ENCODE measurements at places on chromosomes 4 and X.

DNA sequence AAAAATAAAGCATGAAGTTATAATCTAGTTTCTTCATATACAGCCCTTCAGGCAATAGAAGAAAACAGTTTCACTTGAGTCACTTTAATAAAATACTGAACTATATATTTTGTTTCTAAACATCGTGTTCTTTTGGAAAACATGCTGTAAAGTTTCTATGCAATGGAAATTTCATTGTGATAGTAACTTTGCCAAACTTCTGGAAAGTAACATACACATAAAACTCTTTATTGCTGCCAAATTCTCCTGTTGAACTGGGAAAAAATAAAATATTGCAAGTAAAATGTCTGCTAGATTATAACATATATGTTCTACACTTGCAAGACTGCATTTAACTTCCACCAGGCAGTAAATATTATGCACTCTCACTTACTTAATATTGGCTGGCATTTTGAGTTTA is 635.4 kb downstream of the SPRY1 start:
- no peak for DNase-seq

GRCh38 chr4:110062166-110062565 is 136.2 kb downstream of the ELOVL6 start:
- DNase-seq = no peak

DNA sequence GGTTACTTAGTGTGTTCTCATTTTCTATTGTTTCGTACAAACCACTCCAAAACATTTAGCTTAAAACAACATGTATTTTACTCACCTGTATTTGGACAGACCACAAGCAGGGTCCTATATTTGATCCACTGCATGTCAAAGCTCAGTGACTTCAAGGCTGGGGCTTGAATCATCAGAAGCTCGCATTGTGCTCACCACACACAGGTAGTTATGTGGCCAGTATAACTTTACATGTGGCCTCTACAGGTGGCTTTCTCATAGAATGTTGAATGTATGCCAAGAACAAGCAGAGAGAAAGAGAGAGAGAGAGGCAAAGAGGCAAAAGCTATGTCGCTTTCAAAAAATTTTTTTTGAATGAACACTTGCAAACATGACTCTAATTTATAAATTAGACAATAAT is 107.6 kb downstream of the QRFPR start:
- DNase-seq = no peak

- no peak for DNase-seq
These were observed 429.6 kb downstream of the SMARCA1 start for GRCh38 chrX:129093706-129094105.

GRCh38 chrX:41981481-41982013 is 58.2 kb upstream of the CASK start:
- DNase-seq = no peak

GRCh38 chr4:24914460-24914859 is 1.6 kb upstream of the CCDC149 start:
- DNase-seq = no peak

DNA sequence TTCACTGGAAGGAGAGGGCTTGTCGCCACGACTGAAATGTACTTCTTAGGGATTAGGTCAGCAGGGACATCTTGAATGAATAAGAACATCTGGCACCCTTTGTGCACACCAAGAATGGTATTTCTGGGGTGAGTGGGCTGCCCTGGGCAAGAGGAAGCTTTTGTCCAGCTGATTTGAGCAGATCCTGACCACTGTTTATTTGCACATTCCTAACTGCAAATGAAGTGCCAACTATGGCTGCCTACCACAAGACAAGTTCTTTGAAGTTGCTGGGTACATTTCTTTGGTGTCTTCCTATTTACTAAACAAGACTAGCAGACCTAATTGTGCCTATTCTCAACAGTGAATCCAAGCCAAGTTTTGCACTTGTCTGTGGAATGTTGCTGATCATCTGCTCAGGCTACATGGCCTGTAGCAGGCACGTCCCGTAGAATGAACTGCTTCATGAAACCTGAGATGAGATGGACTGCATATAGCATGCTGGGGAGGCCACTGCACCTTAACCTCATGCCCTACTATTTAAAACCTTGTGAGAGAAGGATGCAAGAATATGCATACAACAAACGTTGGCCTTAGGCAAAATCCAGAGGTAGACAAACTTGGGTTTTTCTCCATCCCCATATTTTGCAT is 45.0 kb downstream of the PIR start:
- DNase-seq = peak; percentile 11

All from fibroblast of pulmonary artery (primary cell).